C1 segment of cervical spinal cord (tissue), 14 donors: ENCODE measurements at places on chromosomes 1 and 21.
A peak's percentile ranks its signal among the peaks of the same experiment; 100 is the strongest.

GRCh38 chr1:61518670-61519400 lies 206.1 kb downstream of the TM2D1 start:
- no peak for DNase-seq

DNA sequence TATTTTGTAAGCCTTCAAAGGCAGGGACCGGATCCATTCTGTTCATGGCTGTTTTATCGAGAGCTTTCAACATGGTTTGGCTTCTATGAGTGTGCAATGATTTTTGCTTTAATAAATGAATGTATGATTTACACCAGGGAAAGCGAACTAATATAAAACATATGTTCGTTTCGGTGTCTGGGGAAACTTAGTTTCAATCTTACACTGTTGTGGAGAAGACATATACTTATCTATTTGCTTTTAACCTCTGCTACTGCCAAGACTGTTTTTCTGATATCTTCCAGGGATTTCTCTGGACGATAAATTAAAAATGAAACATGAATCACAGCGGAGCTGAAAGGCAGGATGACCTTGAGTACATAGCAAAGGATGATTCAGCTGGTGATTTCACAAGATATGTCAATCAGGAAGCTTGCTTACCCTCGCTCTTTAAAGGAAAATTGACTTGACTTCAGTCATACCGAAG lies 14.7 kb upstream of the CYYR1 start:
- DNase-seq = no peak

DNA sequence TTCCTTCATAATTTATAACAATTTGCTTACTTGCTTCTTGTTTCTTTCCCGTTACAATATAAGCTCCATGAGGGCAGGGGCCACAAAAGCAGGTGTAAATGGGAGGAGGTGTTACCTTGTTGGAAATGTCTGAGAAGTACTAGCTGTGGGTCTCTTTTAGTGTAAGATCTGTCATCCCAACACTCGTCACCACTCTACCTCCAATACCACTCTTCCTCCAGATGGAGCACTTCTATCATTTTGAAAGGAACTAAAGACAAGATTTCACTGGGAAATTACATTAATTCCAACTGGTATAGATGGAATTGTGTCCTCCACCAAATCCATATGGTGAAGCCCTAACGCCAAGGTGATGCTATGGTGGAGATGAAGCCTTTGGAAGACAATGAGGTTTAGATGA lies 53.0 kb upstream of the CPLANE2 start:
- no peak for DNase-seq

GRCh38 chr21:15496911-15497310 lies 232.9 kb upstream of the USP25 start:
- DNase-seq = no peak

DNA sequence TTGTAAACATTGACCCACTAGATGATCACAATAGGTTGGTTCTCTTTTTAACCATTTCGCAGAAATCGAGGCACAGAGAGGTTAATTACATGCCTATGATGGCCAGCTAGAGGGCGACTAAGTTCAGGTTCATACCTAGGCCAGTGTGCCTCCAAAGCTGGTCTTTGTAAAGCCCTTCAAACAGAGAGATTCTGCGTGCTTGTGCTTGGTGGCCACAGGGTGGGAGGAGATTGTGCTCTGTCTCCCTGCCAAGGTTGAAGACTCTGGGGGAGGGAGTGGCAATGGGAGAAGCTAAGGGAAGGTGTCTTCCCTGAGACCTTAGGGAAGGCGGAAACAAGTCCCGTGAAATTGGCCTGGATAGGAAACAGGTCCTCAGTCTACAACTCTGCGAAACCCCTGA lies 59.1 kb upstream of the RBM15 start:
- no peak for DNase-seq

DNA sequence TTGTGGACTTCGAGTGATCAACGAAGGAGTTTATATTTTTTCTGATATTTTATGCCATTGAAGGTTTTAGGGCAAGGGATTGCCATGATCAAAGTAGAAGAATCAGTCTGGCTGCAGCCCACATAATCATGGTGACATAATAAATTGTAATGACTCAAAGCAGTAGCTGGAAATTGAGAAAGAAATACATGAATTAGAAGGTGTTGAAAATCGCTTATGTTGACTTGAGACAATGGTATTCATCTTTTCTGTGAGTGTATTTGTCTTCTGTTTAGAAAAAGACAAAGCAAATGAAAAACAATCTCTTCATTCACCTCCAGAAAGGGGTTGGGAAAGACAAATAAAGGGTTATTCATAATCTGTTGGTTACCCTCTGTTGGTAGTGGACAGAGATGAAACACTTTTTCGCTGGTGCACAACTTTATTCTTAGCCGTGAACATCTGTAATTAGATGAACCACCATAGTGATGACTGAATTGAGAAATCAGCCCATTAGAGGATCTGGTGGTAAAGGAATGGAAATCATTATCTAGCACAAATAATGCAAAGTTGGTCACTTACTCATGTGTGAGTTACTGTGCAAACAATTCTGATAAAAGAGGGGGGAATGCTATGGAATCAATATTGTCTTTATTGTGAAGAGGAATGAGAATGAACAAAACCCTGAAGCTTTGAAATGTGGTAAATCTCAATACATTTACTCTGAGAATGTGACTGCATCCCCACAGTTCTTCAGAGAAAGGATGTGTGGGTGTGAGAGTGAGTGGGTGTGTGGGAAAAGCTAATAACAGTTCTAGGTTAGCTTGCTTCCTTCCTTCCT lies 121.8 kb downstream of the NTNG1 start:
- no peak for DNase-seq

GRCh38 chr21:45319461-45320211 lies 31.9 kb upstream of the POFUT2 start:
- DNase-seq = no peak

GRCh38 chr1:2603521-2604155 lies 17.1 kb downstream of the PRXL2B start:
- DNase-seq = no peak

- no peak for DNase-seq
Measured at GRCh38 chr1:2232916-2233438, 4.9 kb downstream of the SKI start.

GRCh38 chr1:156882543-156882942 lies 11.0 kb upstream of the PEAR1 start:
- DNase-seq = no peak

DNA sequence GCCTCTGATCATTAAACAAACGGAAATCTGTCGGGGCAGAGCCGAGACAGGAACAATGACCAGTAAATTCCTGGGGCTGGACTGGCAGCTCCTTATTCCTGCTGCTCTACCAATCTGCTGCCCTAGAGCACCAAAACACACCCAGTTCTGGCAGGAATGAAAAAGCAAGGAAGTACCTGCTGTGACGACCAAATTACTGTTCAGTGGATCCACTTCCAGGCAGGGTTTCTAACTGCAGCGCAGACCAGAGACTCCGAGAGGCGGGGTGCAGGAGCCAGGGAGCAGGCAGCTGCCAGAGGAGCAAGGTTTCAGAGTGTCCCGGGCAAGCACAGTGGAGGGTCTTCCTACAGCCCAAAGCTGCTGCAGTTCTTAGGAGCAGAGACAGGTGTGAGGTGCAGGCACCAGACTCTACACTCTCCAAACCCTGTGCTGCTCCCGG lies 32.4 kb downstream of the KANK4 start:
- DNase-seq = no peak

DNA sequence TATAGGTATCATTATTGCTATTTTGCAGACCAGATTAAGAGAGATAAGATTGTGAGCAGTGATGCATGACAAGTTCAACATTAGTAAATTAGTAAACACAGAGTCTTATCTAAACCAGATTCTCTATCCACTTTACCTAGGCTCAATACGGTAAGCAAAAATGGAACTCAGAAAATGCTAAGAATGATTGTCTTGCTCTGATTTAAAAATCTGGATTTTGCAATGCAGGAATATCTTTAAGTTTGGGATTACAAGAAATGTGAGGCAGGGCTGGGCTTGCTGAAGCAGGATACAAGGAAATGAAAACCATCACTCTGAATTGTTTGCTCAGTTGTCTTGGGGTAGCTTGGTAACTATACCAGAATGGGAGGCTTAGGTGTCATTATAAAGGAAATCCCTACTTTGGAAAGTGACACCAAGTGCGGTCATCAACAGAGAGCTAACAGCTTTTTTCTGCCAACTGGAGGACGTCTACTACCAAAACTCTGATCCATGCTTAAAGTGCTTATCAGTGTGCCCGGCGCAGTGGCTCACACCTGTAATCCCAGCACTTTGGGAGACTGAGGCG lies 332.7 kb upstream of the RUNX1 start:
- DNase-seq = no peak

DNA sequence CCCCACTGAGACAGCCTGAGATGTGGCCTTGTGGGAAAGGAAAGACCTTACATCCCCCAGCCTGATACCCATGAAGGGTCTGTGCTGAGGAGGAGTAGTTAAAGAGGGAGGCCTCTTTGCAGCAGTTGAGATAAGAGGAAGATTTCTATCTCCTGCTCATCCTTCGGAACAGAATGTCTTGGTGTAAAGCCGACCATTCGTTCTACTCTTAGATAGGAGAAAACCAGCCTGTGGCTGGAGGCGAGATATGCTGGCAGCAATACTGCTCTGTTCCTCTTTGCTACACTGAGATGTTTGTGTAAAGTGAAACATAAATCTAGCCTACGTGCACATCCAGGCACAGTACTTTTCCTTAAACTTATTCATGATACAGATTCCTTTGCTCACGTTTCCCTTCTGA lies 1.5 kb upstream of the CCDC27 start:
- DNase-seq = no peak

DNA sequence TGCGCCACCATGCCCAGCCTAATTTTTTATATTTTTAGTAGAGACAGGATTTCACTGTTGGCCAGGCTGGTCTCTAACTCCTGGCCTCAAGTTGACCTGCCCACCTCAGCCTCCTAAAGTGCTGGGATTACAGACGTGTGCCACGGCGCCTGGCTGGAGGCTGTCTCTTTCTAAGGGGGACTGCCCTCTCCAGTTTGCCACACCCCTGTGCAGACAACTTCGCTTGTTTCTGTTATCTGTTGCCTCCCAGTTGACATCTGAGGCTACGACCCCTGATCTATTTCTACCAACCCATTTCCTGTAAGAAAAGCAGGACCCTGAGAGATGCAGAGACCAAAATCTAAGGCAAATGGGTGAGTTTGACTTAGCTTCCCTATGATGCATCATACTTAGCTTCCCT lies 24.0 kb upstream of the VASH2 start:
- DNase-seq = no peak

- no peak for DNase-seq
Measured at GRCh38 chr1:160322831-160323230, 20.2 kb downstream of the COPA start.

- DNase-seq = no peak
Measured at GRCh38 chr21:41951876-41952567, 1.8 kb downstream of the C2CD2 start.

DNA sequence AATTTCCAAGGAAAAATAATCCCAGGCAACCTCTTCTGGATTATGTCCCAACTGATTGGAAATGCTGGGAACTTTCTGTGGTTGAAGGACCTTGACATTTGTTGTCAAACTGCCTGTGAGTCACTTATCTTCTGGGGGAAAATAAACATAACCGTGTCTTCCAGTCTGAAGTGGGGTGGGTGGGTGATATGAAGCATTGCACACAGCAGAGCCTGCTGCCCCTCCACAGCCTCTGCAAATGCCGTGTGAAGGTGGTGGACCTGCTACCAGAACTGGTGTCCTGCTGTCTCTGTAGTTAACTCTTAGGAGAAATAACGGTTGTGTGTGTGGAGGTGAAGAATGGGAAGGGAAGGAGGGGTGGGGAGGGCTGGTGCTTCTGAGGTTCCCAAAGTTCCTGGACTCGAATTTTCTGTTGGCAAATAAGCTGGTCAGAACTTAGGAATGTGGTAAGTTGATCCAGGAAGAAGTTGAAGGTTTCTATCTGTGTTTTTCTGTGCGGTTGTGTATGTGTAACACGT lies 23.2 kb downstream of the GALNT2 start:
- DNase-seq = no peak

GRCh38 chr1:82086739-82087138 lies 286.0 kb downstream of the ADGRL2 start:
- no peak for DNase-seq

GRCh38 chr1:241413974-241414373 lies 57.0 kb upstream of the RGS7 start:
- no peak for DNase-seq

- no peak for DNase-seq
Measured at GRCh38 chr21:39947031-39947430, 79.8 kb downstream of the PCP4 start.

GRCh38 chr21:43851593-43851992 lies 13.4 kb upstream of the AGPAT3 start:
- no peak for DNase-seq

GRCh38 chr1:41366455-41367287 lies 5.4 kb downstream of the FOXO6 start:
- no peak for DNase-seq

- no peak for DNase-seq
Measured at GRCh38 chr1:119340861-119341261, 27.7 kb upstream of the HAO2 start.

GRCh38 chr1:237938553-237938952 lies 47.8 kb upstream of the ZP4 start:
- DNase-seq = no peak

- DNase-seq = no peak
Measured at GRCh38 chr1:61389194-61389925, 307.0 kb downstream of the NFIA start.

- no peak for DNase-seq
Measured at GRCh38 chr1:212401838-212402582, 12.7 kb downstream of the PACC1 start.

GRCh38 chr1:151294742-151295462 lies 12.8 kb downstream of the ZNF687 start:
- peak; percentile 38 for DNase-seq
